Karpas-422 (cell line): ENCODE measurements at places on chromosomes 12 and 14. TPM values are rescaled to one million over a fixed set of nuclear protein-coding genes. Genes with fewer than 3 reads are reported as not detected.

Gene CAPZA3
- total RNA-seq: not detected in 2 replicates

Gene AQP2
- total RNA-seq: 0.07 and 0.63 TPM in 2 replicates

Gene PPP4R4
- total RNA-seq: 0.75 and 0.79 TPM in 2 replicates

Gene MANSC4
- not detected in 2 replicates for total RNA-seq
